GM12892 (cell line): ENCODE measurements at places on chromosomes 1 and 21.

DNA sequence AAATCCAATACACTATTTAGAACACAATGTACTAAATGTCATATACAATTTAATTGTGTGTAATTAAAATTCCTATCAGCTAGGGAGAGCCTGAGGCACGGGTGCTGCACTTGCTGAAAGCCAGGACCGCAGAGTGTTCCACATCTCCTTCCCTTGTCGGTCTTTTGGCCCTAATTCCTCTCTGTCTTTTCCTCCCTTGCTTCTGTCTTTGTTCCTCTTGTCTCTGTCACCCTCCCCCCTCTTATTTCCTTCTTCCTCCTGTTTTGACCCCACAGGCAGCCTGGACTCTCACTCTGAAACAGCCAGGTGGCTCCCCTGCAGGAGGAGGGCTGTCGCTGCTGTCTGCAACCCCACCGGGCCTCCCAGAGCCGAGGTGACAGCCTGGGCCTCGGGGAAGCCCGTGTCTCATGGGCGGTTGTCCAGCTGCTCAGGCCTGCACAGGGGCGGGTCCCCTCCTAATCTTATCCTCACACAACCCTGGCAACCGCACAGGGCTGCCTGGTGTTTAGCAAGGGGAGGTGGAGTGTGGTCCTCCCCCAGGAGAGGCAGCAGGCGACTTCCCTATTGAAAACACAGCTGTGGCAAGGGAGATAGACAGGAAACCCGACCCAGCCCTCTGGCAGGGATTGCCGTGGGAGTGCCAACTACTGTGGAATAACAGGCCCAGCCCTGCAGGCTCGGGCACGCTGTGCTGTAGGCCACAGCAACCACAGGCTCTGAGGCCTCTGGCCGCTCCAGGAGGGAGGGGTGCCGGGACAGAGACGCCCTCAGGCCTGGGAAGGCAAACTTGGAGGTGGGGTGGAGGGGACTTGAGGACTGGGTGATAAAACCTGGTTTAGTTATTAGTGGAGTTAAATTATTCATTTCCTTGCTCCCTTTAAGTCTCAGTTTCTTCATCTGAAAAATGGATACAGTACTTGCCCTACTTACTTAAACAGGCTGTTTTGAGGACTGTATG, 68.8 kb upstream of the WDR26 start:
- DNase-seq, result peak; percentile 89

DNA sequence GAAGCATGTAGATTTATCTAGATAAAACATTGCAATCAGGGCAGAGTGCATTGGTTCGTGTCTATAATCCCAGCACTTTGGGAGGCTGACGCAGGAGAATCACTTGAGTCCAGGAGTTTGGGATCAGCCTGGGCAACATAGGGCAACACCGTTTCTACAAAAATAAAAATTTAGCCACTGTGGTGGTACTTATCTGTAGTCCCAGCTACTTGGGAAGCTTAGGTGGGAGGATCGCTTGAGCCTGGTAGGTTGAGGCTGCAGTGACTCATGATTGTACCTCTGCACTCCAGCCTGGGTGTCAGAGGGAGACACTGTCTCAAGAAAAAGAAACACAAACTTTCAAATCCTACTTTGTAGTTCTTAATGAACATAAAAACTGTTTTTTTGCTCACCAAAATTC, 64.2 kb upstream of the RCC1 start:
- DNase-seq, result no peak

- DNase-seq, result no peak
These were observed 53.6 kb upstream of the DIRAS3 start for GRCh38 chr1:68103884-68104554.

- DNase-seq, result no peak
These were observed 584.2 kb downstream of the NEGR1 start for GRCh38 chr1:71698186-71698585.

DNA sequence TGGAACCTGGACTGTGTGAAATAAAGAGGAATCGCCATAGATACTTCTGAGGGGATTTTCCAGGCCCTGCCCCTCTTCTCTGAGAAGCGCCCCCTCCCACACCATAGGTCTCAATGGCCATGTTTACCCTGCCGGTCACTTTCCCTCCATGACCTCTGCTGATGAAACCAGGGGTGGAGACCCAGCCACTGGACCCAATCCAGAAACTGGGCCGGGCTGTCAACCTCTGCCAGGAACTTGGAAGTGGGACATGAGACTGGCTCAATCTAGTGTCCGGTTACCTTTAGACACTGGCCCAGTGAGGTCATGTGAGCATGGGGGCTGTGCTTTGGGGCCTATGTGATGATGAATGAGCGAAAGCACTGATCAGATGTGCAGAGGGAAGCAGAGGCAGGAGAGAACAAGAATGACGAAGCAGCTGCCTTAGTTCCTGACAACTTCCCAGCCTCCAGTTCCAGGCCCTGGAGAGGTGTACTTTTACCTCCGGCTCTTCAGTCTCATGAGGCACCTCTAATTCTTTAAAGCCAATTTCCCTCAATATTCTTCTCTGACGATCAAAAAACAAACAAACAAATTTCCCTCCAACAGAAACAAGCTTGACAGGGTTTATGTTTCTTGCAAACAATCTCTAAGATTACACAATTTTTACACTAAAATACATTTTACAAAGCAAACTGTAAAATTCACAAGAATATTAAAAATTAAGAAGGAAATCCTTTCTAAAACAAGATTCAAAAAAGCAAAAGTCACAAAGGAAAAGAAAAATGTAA, 4.9 kb downstream of the ASAP3 start:
- no peak for DNase-seq

- no peak for DNase-seq
These were observed 2.7 kb upstream of the RUNX3 start for GRCh38 chr1:24932725-24933294.
